Stimulated activated CD4-positive, alpha-beta T cell treated with anti-CD3 and anti-CD28 coated beads, Interleukin-12 subunit alpha, Interleukin-12 subunit beta, amount 100 ng/mL, for 4 hours (primary cell): ENCODE measurements at places on chromosomes 12 and 14.

GRCh38 chr12:107207931-107208525, 114.7 kb upstream of the CRY1 start:
- DNase-seq: no peak

DNA sequence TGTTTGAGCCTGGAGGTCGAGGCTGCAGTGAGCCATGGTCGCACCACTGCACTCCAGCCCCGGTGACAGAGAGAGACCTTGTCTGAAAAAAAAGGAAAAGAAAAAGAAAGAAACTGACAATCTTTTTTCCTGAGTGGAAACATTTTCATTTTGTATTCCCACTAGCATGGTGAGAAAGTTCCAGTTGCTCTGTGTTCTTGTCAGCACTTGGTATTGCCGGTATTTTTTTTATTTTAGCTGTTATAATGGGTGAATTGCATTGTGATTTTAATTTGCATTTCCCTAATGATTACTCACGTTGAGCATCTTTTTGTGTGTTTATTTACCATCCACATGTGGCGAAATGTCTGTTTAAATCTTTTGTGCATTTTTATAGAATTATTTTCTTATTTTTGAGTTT, 25.6 kb downstream of the GLT8D2 start:
- no peak for DNase-seq

- peak; percentile 56 for DNase-seq
Observed at GRCh38 chr12:7935590-7936581, at the start of gene SLC2A3. Gene SLC2A3 (minus strand): TSS chr12:7936187. CDS start chr12:7936034, 153 bp downstream.

GRCh38 chr12:124655698-124656516, 88.5 kb upstream of the NCOR2 start:
- no peak for DNase-seq

DNA sequence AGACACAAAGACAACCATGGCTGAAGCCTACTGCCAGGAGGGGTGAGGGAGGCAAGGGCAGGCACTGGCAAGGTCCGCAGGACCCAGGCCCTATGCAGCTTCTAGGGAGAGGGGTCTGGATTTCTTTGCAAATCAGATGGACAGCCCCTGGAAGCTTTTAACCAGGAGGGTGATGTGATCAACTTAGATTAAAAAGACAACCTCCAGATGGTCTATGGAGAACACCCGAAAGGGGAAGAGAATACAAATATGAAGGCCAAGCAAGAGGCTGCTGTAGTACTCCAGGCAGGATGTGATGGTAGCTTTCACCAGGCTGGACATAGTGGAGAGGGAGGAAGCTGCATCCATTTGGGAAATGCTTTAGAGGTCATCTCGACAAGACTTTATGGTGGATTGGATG, 83.3 kb upstream of the TSPAN11 start:
- DNase-seq: no peak

GRCh38 chr12:93894391-93895088, 217.4 kb downstream of the CRADD start:
- no peak for DNase-seq

DNA sequence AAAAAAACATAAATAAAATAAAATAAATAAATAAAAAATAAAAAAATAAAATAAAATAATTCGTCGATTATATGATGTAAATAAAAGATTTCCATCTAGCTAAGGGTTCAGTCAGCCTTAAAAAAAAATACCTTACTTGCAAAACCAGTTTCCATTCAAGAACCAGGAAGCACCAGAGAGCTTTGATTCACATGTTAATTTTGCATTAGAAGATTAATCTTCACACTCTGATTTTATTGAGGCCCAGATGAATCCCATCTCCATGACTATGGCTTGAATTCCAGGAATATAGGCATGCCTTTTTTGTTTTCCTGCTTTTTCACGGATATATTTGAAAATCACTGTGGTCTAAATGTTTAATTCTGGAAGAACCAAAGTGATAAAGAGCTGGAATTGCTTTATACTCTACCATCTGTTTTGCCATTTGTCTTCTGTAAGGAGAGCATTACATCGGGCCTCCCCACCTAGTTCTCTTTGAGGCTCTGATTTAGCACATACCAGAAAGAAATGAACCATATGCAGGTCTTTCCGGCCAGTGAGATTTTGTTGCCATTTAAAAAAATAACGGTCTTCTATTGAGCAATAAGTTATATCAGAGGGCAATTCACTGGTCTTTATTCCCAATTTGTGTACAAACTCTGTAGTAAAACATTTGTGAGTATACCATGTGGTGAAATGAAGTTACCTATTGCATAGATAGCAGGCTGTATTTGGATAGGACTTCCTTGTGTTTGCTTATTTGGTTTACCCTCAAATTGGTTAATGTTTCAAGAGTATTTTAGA, 175.5 kb downstream of the AEBP2 start:
- no peak for DNase-seq

DNA sequence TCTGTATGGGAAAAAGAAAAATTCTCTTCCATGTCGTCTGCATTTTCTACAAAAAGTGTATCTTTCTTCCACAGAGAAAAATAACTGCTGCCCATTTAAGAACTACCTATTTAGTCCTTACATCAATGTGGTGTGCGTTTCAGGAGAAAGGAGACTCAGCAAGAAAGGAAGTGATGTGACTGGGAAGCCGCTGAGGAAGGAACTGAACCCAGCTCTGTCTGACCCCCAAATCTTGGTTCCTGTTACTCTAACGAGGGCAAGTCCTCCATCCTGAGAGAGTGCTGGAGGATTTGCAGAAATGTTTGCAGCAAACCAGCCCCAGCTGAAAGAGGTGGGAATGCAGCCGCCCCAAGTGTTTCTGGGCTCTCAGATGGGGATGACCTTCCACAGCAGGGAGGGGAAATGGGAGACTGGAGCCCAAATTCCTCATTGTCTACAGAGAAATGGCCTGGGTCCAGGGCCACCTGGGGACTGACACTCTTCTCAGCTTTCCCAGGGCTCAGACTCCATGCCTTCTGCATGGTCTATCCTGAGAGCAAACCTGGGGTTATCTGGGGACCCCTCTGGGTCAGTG, 6.7 kb upstream of the MLEC start:
- DNase-seq: no peak

DNA sequence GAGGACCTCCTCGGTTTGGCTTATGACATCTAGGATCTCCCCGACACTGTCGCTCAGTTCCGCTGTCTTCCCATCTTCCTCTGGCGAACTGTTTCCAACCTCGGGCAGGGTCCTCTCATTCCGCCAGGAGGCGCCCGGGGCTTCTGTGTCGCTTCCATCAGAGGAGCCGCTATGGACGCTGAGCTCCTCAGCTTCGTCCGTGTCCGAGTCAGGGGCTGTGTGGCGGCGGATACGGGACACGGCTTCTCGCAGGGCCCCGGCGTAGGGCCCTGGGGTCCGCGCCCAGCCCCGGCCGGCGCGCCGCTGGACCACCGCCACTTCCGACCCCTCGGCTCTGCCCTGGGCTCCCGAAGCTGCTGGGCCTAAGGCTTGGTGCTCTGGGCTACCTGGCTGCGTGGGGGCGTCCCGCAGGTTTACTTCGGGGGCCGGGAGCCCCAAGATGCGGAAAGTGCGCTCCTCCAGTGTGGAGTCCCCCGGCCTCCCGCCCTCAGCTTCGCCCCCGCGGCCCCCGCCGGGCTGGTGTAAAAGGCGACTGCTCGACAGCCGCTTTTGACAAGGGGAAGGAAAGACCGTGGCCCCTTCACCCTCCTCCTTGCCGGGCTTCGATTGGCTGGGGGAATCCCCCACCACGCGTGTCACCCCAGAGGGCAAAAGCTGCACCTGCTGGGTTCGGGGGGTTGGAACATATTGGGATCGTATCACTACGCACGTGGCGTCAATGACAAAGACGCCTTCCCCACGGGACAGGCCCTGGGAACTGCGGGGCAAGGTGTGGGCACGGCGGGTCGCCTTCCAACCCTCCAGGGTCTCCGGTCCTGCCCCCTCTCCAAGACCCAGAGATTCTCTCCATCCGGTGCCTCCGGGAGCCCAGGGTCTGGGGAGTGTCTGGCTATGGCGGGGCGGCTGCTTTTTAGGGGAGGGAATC, 2.1 kb downstream of the DDN start:
- DNase-seq: peak; percentile 62

GRCh38 chr14:95348395-95349080, 28.8 kb upstream of the CLMN start:
- no peak for DNase-seq

GRCh38 chr14:51681411-51681810, 29.7 kb downstream of the FRMD6 start:
- no peak for DNase-seq

DNA sequence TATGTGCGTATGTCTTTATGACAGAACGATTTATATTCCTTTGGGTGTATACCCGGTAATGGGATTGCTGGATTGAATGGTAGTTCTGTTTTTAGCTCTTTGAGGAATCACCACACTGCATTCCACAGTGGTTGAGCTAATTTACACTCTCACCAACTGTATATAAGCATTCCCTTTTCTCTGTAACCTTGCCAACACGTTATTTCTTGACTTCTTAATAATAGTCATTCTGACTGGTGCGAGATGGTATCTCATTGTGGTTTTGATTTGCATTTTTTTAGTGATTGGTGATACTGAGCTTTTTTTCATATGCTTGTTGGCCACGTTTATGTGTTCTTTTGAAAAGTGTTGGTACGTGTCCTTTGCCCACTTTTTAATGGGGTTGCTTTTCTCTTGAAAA, 49.7 kb downstream of the FRS2 start:
- DNase-seq: no peak

- DNase-seq: no peak
Observed at GRCh38 chr14:103545915-103546651, 16.4 kb downstream of the BAG5 start.

- DNase-seq: no peak
Observed at GRCh38 chr14:59534361-59534987, 42.1 kb downstream of the CCDC175 start.

DNA sequence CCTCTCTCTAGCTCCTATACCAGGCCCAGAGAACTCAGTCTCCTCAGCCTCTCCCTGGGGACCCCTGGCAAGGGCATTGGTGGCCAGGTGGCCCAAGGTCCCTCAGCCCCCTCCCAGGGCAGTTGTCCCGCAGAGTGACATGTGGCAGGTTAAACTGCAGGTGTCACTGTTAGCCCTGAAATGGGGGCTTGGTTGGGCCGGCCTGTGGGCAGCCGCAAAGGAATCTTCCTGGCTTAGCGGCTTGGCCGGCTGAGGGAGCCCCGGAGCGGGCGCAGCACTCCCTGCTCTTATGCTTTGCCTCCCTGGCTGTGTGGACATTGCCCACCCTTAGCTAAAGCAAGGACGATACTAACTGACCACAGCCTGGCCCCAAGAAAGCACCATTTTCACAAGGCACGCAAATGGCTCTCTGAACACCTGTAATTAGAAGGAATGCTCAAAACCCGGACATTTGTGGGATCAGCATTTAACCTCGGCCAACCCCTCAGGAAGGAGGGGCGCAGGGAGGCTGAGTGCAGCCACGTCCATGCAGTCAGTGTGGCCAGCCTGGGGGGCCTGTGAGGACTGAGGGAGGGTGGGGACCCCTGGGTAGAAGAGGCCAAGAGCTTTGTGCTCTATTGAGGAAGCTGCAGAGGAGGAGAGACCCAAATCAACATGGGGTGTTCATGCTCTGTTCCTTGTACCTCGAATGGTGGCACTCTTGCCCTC, 82.2 kb downstream of the PAPOLA start:
- no peak for DNase-seq

GRCh38 chr12:85448548-85449139, 168.6 kb downstream of the ALX1 start:
- DNase-seq: no peak

- no peak for DNase-seq
Observed at GRCh38 chr12:15688202-15688736, 100.9 kb downstream of the EPS8 start.

DNA sequence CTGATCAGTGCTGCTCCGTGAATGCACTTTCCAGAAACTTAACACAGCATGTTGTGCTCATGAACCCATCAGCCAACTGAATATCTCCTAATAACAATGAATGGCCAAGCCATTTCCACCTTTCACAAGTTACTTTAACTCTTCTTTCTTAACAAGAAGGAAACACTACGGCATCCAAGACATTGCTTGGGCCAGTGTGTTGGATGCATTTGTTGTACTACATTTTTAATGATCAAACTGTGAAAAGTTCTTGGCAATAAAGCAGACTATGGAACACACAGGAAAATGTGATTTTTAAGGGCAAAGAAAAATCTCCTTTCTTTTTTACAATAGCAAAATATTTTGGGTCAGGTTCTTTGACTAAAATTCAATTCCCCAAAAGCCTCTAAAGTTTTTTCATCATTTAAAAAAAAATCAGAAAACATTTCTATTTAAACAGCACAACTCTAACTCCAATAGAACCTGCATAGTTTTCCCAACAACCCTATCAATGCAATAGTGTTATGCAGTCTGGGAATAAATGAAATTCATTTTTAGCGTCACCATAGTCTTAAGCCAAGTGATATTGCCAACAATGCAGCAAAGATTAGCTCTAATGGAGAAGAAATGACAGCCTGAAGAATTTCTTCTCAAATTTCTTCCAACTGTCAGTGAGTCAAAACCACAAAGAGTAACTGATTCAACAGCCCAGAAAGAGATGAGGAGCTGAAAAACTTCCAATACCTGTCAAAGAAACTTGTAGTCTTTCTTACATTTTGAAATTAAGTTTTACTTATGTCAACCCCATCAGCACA, 50.7 kb upstream of the PTPRR start:
- no peak for DNase-seq

DNA sequence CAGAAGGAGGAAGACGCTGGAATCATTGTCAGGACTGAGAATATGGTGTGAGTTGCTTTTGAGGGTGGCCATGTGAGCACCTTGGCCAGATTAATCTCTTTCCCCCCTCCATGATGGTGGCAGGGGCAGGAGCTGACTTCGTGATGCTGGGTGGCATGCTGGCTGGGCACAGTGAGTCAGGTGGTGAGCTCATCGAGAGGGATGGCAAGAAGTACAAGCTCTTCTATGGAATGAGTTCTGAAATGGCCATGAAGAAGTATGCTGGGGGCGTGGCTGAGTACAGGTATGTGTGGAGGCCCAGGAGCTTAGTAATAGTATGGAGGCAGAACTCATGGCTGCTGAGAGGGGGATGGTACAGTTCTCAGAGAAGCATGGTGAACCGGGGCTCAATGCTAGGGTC, 4.3 kb downstream of the TINF2 start:
- DNase-seq: no peak

GRCh38 chr12:66965621-66966020, 286.7 kb upstream of the GRIP1 start:
- no peak for DNase-seq

GRCh38 chr14:75123991-75124390, 2.9 kb downstream of the NEK9 start:
- DNase-seq: peak; percentile 7
